ENCODE measurements at places on chromosomes 7 and 10.

DNA sequence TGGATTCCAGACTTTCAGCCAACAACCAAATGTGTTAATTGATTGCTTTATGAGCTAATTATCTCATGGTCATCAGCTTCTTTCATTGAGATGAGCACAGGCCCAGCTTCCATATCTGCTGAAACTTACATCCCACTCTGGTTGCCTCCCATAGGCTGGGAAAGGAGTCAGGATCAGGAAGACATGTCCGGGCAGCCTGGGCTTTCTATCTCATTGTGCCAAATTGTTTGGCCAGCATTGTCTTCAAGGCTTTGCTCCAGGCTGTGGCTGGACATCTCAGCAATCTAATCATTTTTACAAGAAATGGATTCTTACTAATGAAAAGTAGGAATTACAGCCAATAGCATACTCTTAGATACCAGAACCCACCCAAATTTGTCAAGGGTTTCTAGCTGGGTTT is 295.2 kb downstream of the CXCL12 start:
- no peak for DNase-seq

GRCh38 chr7:44187636-44188416 is 1.4 kb downstream of the GCK start:
- DNase-seq, result no peak

DNA sequence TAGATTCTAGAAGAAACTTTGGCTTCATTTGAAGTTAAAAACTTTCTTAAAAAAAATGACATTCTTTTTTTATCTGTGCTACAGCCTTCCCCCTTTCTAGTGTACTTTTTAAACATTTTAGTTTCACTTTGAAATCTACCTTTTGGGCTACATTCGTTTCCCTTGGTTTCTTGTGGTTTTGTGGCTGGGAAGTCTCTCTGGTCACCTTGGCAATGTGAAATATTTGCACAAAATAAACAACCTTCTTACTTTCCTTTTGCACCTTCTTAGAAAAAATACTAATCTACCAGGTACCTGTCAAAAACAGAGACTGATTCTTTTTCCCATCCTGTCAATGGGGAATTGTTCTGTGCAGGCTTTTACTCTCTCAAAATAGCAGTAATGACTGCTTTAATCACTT is 350.2 kb downstream of the GATA3 start:
- DNase-seq, result no peak

GRCh38 chr10:49585387-49585786 is 24.7 kb upstream of the SLC18A3 start:
- DNase-seq, result no peak

DNA sequence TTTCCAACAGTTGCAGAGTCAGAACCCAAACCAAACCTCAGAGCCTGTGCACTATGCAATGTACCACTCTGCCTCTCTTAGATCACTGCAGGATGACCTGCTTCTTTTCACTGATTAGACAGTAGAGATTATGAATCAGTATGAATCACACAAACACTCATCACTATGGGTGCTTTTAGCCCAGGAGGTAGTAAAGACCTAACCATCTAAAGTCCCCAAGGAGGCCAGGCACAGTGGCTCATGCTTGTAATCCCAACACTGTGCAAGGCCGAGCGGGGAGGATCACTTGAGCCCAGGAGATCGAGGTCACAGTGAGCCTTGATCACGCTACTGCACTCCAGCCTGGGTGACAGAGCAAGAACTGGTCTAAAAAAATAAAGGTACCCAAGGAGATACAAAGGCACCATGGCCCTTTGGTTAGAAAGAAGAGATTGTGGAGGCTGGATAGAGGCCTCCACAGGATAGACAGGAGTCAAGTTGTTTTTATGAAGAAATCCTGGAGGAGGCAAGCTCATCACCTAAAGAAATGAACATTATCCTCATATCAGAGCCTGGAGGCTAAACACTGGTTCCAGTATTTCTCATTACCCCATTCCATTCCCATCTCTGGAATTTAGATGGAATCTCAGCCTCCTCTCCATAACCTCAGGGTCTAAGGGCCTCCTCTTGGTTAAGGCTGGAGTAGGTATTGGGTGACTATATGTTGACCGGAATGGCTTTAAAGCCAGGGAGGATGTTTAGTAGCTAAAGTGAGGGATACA is 12.9 kb downstream of the SEC31B start:
- DNase-seq, result peak; percentile 42

DNA sequence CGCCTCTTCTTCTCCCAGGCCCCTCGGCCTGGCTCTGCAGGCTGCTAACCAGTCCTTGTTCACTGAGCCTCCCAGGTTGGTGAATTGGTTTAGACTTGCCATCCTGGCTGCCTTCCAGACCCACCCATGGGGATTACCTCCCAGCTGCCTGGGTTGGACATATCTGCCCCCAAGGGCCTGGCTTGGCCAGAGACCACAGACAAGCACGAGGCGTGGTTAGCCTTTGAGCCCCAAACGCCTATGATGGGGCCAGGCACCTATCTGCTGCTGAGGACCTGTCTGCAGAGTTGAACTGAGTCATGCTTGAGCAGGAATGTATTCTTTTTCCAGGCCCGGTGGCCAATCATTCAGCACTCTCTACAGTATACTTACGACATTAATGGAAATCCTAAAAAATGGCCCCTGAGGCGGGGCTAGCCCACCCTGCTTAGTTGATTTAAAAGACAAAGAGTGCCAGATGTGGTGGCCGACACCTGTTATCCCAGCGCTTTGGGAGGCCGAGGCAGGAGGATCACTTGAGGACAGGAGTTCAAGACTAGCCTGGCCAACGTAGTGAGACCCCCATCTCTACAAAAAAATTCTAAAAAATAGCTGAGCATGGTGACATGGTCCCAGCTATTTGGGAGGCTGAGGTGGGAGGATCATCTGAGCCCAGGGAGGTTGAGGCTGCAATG is 361.5 kb downstream of the FRMD4A start:
- no peak for DNase-seq
